ENCODE measurements at places on chromosomes 7 and 10. TPM values are rescaled to one million over a fixed set of nuclear protein-coding genes. Genes with fewer than 3 reads are reported as not detected.

The EPHB4 gene
- 21.9 TPM for total RNA-seq

The ANK3 gene
- 262 TPM for total RNA-seq

The WDFY4 gene
- total RNA-seq: 2.1 TPM

The ZNF239 gene
- total RNA-seq: 1.5 TPM

The OIT3 gene
- not detected for total RNA-seq

The AKR1C3 gene
- total RNA-seq: 19.4 TPM

The DRGX gene
- total RNA-seq: not detected

The TSPAN15 gene
- 16.5 TPM for total RNA-seq

Data from heart right ventricle (tissue), 16 donors.